ENCODE measurements at places on chromosomes 6 and 20.

DNA sequence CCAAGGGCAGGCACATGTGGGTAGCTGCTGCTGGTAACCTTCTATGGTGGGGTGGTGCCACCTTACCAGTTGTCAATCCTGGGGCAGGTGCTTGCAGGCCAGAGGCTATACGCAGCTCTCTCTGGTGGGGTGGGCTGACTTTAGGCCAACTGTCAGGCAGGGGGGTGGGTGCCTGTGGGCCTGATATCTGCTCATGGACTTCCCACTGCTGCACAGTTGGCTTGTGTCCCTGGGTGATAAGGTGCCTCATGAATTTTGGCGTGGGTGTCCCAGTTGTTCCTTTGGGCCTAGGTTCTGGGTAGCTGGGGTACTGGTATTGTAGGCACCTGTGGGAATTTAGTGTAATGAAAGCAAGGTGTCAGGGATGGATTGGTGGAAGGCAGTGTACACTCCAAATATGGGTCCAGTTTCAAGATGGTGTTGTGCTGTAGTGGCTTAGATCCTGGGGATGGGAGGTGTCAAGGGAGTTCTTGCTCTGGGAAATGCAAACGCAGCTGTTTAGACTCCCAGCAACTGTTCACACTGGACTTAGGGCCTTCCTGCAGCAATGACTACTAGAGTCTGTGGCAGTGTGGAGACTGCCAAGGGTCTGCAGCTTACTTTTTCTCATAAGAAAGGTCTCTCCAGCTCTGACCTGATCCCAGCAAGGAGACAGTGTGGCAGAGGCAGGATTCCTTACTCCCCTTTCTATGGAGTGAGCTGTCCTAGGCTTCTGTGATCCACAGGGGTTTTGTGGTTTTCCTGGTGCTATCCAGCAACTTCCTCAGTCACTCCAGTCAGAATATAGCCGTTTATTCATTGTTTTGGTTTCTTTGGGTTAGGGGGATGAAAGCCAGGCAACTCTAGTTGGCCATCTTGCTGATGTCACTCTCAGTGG is 128.2 kb downstream of the CRYBG1 start:
- no peak for DNase-seq

GRCh38 chr6:44386364-44386928 is 1.1 kb upstream of the CDC5L start:
- DNase-seq: no peak

DNA sequence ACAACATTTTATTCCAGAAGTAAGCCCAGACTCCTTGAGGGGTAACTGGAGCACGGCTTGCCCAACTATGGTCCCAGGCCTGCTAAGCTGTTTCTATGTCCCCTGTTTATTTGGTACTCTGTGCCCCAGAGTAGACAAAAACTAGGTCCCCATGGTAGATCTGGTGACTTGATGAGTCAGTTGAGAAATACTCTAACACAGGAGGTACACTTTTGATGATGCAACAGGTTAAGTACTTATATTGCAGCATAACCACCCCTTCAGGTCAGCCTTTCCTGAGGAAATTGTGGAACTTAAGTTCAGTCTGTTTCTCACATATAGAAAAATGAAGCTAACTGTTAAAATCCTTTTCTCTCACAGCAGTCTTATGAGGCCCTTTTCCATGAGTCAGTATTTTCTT is 19.6 kb downstream of the TTPAL start:
- no peak for DNase-seq

DNA sequence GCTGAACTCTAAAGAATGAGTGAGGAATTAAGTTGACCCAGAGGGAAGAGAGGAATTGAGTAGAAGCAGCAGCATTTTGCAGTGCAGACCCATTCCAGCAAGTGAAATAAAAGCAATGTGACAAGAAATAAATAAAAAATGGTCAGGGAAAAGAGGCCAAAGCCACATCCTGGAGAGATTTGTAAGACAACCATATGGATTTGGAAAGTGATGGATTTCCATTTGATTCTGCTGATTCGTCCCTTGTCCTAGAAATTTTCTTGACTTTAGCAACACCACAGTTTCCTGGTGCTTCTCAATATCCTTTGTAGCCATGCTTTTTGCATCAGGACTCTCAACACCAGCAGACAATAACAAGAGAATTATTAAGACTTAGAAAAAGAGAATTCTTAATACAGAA is 29.8 kb downstream of the ANKEF1 start:
- DNase-seq: no peak

GRCh38 chr6:75396005-75396800 is 97.4 kb downstream of the FILIP1 start:
- no peak for DNase-seq

DNA sequence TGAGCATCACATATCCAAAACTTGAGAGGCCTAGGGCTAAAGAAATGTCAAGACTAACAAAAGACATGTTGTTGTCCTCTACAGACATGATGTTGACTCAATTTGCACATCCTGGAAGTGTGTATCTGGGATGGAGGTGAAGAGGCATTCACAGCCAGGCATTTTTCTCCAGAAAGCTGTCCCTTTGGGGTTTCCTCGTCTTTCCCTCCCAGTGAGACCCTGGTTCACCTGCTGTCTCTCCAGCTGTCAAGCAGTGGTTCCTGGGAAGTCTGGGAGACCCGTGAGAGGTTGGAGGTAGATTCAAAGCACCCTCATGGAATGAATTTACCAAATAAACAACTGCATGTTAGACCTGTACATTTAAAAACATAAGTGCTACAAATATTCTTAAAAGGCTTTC is 32.1 kb downstream of the BACH2 start:
- no peak for DNase-seq

DNA sequence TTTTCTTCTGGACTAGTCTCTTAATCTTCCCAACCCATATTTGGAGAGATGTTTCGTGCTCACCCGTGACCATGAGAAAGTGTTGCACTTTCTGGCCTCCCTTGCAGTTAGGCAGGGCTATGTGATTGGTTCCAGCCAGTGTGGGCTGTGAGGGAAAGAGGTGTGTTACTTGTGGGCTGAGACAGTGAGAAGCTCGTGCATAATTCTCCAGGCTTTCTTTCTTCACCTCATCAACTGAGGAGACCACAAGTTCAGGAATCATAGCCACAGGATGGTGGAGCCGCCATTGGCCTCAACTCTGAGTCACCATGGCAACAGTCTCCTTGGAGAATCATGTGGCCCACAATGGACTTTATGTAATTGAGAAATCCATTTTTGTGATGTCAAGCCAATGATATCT is 57.5 kb upstream of the FUCA2 start:
- DNase-seq: no peak

- DNase-seq: no peak
These were observed 290.9 kb downstream of the CD83 start for GRCh38 chr6:14408446-14408845.

- DNase-seq: no peak
These were observed 13.3 kb downstream of the HLA-DPB1 start for GRCh38 chr6:33088931-33089620.

DNA sequence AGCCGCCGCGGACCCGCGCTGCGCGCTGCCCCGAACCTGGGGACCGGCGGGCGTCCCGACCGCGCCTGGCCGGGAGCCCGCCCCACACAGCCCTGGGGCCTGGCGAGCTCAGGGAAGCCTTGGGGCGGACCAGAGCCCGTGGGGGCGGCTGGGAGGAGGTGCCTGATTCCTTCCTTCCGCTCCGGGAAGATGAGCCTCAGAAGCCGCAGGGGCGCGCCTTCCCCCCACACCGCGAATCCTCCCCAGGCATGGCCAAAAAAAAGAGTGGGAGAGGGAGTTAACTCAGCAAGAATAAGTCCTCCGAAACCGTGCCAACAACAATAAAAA is at the start of gene CBLN4:
CBLN4 (minus strand) TSS at position 131 of the 327 bp plus-strand sequence. CDS start 1,348 bp downstream, outside the sequence.
- no peak for DNase-seq

DNA sequence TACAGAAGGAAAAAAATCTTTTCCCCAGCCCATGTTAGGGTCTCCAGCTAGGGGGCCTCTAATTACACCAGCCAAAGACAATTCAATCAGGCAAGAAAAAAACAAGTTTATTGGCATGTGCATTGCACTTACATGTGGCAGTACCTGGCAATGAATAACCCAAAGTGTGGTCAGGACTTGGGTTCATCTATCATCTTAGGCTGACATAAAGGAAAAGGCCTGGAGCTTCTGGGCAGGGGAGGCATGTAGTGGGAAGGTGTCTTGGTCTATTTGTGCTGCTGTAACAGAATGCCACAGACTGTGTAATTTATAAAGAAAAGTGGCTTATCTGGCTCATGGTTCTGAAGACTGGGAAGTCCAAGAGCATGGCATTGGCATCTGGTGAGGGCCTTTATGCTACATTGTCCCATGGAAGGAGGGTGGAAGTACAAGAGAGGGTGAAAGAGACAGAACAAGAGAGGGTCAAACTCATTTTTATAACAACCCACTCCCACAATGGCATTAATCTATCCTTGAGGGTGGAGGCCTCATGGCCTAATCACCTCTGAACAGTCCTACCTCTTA is 4.4 kb upstream of the PYGB start:
- DNase-seq: no peak

- no peak for DNase-seq
These were observed 386.7 kb downstream of the TFAP2A start for GRCh38 chr6:10028222-10028621.

- DNase-seq: no peak
These were observed 3.8 kb upstream of the ENTPD6 start for GRCh38 chr20:25191689-25192088.

DNA sequence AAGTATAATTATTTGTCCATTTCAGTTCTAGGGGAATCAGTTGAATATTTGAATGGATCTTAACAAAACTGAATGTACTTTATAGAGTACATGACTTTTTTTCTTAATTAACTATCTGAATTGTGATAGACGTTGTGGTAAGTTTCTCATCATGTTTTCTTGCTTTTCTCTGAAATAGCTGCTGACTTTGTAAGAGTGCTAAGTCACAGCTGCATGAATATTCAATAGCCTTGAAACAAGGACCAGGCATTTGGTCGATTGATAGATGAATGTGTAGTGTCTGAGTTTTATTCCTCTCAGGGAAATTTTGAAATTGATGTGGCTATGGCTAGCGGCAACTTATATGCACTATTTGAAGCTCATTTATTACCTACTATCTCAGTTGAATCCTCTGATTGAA is 56.0 kb downstream of the ADGRB3 start:
- no peak for DNase-seq

DNA sequence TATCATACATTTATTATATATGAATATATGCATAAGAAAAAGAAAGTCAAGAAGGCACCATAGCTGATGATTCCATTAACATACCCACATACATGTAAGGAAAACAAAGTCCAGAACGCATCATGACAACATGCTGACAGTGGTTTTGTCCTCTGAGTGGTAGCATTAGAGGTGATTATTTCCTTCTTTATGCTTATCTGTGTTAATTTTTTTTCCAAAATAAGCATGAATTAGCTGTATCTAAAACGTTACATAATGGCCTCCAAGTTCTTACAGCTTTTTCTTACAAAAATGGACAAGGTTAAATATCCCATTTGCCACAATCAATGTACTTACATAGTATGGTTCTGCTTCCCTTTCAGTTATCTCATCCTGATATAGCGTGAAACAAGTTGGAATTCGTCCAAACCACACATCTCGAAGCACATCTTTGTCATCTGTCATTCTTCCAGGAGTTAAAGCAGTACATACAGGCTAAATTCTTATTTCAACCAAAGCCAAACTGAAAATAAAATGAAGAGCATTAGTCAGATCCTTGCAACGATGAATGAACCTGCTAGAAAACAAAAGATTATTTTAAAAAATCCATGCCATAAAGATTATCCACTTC is 9.7 kb downstream of the ATG5 start:
- DNase-seq: no peak

Measured in NCI-H524 treated with DMSO at 0.1 percent for 48 hours (cell line).